Stimulated activated CD8-positive, alpha-beta memory T cell treated with anti-CD3 and anti-CD28 coated beads, Interleukin-4, amount 100 ng/mL, for 4 hours (primary cell): ENCODE measurements at places on chromosomes 4 and X.

- no peak for DNase-seq
Measured at GRCh38 chr4:7399440-7400234, 35.1 kb downstream of the PSAPL1 start.

- no peak for DNase-seq
Measured at GRCh38 chr4:104169437-104169836, 325.3 kb downstream of the CXXC4 start.

GRCh38 chr4:23788460-23788859 is 101.4 kb downstream of the PPARGC1A start:
- no peak for DNase-seq

GRCh38 chr4:112348488-112349158 is 51.5 kb downstream of the ALPK1 start:
- no peak for DNase-seq

- no peak for DNase-seq
Measured at GRCh38 chr4:7191546-7192251, 639 bp upstream of the SORCS2 start.
